ENCODE measurements at places on chromosomes 12 and 14. TPM values are rescaled to one million over a fixed set of nuclear protein-coding genes. Genes with fewer than 3 reads are reported as not detected.
A peak's percentile ranks its signal among the peaks of the same experiment; 100 is the strongest.

GRCh38 chr12:110531741-110532333 is 29.7 kb downstream of the RAD9B start:
- DNase-seq, result no peak

GRCh38 chr12:22082190-22082701 is 36.2 kb downstream of the CMAS start:
- DNase-seq, result no peak

DNA sequence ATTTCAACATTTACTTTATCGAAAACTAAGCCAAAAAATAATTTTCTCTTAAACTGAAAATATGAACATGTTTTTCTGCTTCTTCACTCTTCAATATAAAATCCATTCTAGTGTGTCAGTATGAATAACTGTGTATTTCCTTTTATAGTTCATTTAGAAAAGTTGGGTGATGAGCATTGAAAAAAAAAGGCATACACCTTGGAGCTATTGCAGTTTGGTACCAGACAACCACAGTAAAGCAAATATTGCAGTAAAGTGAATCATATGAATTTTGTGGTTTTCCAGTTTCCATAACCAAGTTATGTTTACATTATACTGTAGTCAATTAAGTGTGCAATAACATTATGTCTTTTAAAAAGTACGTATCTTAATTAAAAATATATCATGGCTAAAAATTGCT is 195.0 kb upstream of the FOXG1 start:
- no peak for DNase-seq

- peak; percentile 87 for DNase-seq
Measured at GRCh38 chr14:106372870-106373652, 846.7 kb downstream of the TMEM121 start.

DNA sequence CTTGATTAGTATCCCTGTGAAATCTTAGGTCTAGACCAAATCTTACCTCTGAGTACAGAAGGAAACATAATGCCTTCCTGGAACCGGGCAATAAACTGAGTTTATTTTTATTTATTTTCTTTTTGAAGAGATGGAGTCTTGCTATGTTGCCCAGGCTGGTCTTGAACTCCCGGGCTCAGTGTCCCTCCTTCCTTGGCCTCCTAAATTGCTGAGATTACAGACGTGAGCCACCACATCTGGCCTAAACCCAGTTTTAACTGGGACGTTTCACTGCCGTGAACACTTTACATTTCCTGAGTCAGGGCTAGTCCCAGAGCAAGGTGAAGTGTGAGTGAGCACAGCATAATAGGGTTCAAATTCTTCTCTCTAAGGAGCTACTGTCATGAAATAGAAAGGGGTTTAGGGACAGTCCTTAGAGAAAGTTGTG is 671 bp downstream of the GUCY2C start:
- DNase-seq, result no peak

DNA sequence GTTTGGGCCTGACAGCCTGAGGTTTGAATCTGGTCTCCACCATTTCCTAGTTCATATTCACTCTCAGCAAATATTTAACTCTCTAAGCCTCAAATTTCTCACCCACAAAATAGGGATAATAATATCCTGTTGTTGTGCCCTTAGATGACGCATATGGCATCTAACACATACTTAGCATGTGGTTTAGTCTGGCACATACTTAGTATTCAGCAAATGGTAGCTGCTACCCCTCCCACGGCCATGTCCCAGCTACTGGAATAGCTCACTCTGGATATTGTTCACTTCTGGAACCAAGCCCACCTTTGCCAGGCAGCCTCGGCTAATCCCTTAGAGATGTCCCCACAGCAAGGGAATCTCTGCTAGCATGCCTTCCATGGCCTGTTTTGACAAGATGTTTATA is 53.3 kb downstream of the BICD1 start:
- DNase-seq, result no peak

The KRT2 gene
- total RNA-seq, result not detected

The KRT80 gene
- total RNA-seq, result not detected

The PXN gene
- total RNA-seq, result 63.7 TPM
